ENCODE measurements at places on chromosomes 2 and 18.

GRCh38 chr2:31555967-31556706 lies 24.6 kb downstream of the SRD5A2 start:
- no peak for DNase-seq

- no peak for DNase-seq
Observed at GRCh38 chr2:113797237-113797636, 40.8 kb upstream of the SLC35F5 start.

GRCh38 chr2:102034683-102035548 lies 43.2 kb downstream of the IL1R2 start:
- no peak for DNase-seq

DNA sequence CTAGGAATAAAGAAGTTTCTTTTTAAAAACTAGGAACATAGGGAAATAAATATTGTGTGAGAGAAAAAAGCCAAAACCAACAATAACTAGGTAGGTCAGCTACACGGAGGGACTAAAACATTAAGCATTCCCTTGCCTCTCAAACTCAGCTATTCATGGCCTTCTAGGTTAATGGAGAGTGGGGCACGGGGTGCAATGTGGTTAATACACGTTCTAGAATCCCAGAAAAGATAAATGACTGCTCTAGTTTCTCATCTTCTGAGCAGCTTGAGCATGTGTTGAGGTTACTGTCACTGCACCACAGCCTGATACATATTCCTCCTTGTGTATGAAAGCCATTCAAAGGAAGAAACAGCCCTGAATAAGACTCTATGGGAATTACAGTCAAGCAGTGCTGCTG lies 31.4 kb downstream of the SLC8A1 start:
- DNase-seq = no peak

GRCh38 chr2:3200420-3200939 lies 177.1 kb downstream of the EIPR1 start:
- no peak for DNase-seq

DNA sequence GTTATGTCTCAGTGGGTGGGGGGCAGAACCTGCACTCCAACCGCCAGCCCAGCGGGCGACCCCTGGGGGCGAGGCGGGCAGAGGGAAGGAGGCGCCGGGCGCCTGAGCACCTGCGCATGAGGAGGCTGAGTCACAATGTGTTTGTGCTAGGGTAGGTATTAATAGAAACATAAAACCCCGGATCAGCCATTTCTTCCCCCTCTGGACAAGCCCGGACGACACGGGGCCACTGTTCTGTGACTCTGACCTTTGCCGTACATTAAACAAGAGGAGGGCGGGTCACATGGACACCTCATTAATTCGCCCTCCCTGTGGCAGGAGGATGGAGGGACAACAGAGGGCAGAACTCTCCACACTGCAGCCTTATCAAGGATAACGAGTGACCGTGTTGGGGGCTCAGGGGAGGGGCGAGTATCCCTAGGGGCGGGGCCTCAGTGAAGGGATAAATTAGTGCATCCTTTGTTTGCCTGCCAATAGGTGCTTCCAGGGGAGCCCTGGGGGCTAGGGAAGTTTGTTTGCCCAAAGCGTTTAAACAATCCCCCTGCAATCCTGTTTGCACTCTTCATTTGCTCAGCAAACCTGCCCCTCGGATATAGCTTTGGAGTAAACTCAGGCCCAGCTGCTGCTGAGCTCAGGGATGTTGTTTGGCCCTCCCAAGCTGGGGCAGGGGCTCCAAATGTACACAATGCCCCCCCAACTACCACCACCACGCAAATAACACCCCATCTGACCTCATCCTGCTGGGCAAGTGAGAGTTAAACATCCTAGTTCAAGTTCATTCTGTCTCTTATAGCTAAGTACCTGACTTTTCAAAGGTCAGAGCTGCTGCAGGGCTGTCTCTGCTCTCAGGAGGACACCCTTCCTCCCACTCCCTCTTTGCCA lies 171.2 kb upstream of the GLI2 start:
- no peak for DNase-seq

GRCh38 chr2:76870581-76870980 lies 651.6 kb downstream of the LRRTM4 start:
- DNase-seq = no peak

GRCh38 chr2:124623560-124623959 lies 598.5 kb downstream of the CNTNAP5 start:
- DNase-seq = no peak

DNA sequence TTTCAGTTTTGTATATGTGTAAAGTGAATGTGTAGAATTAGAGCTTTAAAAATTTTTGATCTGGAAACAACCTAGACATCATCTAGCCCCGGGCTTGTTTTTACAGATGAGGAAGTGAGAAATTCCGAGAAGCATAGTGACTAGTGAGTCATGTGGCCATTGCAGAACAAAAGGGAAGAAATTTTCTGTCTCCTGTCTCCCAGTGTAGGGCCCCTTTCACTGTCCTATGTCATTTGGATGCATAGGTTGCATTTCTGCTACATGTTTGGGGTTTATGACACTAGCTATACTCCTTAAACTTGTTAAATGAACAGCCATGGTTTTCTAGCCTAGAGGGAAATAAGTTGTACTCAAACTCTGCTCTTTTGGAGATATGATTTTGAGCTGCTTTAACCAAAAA lies 84.6 kb downstream of the PLCL1 start:
- DNase-seq = no peak

DNA sequence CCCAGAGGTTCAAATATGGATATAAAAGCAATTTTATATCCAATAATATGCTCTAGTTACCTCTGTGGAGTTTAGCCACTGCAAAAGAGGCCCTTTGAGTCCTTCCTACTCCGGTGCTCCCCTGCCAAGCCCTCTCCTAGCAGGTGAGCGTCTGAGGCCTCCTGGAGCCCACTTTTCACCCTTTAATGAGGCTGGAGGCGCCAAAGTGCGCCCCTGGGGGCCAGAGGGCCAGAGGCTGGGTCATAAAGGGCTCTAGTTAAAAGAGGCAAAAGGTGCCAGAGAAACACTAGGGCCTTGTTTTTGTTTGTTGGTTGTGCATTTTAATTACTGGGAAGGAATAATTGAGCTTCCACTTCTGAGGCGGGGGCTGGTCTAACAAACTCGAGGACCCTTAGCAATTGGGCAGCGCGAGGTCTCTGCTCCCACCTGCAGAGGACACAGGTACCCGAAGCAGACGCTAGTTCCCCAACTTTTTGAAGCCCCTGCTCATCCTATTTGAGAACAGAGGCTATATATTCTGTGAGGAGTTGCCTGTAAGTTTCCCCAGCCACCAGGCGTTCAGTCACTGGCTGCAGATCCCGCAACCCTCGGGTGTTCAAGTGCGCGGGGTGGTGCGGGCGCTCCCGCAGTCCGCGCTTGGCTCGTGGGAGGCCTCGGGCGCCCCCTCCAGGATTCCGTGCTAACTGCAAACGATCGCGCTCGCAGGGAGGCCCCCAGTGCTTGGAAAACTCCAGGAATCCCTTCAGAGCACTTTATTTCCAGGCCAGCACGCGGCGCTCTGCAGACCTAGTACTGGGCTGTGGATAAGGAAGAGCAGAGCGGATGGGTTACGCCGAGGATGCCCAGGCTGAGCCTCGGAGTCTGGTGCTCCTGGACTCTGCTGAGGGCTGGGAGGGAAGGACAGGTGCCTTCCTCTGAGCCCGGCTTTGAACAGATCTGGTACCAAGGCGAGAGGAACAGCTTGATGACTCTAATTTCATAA lies 14.1 kb downstream of the MSGN1 start:
- no peak for DNase-seq

GRCh38 chr2:213995400-213996105 lies 415.3 kb upstream of the VWC2L start:
- DNase-seq = no peak

DNA sequence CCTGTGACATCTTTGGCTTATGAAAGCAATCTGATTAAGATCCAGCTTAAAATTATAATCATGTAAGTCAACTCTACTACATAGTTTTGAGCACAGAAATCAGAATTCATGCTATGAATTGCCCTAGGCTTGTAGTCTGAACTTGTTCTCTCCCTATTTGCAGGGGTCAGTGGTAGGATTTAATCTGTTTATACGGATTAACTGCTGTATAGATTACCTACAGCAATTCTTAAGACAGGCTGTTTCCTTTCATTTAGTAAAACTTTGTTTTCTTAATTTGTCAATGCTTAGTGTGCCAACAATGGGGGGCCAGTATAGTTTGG lies 287.9 kb downstream of the PDE11A start:
- DNase-seq = no peak

DNA sequence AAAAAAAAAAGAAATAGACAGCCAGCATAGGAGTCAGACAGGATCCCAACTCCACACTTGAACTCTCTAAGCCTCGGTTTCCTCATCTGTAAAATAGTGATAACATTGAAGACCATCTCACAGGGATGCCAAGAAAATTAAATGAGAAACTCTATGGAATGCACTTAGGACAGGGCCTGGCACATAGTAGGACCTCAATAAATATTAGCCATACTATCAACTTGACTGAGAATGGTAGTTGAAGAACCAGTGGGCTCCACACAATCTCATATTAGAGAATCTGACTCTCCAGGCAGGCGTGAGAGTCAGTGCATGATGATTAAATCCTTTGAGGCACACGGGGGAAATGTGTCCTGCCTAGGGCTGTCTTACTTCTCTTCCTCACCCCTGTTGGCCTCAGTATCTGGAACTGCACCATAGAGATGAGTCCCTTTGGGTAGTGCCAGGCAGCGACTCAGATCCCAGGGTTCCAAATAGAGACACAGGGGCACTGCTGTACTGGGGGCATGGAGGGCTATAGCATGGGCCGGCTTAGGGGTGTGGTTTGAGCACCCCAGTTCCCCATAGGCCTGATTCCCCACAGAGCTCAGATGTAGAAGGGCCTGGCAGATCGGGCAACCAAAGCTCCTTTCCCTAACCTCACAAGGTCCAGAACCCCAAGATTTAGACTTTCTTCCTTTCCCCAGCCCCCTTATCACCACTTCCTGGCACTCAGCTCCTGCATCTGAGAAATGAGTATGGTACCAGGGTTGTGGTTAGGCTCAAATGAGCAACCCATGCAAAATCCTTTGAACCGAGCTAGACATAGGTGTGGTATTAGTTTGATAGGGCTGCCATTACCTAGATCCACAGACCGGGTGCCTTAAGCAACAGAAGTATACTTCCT lies 51.3 kb upstream of the CAB39 start:
- peak; percentile 10 for DNase-seq

DNA sequence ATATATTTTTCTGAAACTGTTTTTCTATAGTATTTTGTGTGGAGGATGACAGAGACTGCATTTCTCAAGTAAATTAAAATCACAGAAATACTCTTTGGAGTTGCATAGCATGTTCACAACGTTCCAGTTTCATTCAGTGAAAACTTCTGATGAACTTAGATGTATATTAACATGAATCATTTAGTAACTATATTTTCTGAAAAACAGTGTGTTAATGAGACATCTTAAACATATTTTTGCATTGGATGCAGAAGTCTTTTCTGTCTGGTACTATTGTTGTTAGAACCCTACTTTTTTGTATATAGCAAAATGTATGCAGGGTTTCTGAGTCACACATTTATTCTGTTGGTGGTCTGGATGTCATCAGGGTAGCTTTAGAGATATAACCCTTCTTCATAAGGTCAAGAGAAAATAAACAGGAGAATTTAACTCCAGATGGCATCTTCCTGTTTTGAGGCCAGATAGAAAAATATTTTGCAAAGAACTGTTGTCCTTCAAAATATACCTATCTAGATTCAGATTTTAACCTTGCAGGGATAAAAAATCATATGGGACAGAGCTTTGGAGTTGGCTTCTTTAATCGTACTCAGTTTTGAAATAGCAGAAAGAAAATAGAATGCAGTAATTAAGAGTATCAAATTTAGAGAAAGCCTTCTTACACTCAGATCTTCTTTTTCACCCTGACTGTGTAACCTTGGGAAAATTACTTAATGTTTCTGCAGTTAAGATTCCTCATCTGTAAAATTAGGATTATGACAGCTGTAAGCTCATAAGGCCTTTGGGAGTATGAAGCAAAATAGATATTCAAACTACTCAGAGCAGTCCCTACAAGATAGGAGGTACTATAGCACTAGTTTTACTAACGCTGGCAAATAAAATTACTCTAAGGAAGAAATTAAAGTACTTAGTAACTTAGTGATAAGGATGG lies 5.3 kb downstream of the COL3A1 start:
- DNase-seq = no peak

DNA sequence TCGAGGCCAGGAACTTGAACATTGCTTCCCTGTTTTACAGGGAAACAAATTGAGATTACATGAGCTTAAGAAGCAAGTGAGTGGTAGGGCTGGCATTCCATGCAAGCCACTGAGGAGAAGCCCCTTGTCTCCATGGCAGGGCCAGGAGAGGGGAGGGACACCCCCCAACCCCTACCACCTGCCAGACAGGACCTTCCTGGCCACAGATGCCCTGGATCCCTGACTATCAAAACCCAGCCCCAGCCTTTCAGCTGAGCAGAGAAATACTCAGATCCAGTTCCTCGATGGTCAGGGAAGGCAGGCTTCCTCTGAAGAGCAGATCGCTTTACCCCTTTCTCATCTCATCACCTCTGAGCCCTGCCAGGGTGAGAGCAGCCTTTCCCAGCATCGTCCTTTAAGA lies 53.8 kb upstream of the ALPP start:
- DNase-seq = no peak

GRCh38 chr2:239550357-239550756 lies 149.5 kb upstream of the HDAC4 start:
- no peak for DNase-seq

DNA sequence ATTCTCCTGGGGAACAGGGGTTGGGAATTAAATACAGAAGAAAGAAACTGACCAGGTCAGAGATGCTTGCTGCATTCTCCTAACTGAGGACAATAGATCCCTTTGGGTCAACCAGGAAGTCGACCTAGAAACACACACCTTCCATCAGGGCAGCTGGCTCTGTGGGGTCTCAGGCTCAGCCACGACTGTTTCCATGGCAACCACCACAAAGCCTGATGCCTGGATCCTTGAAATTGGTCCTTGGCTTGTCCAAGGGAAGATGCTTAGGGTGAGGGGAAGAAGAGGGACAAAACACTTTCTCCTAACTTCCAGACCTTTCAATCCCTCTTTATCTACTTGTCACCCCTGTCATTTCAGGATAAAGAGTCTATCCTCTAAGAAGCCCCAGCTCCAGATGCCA lies 194.4 kb downstream of the ALK start:
- DNase-seq = no peak

DNA sequence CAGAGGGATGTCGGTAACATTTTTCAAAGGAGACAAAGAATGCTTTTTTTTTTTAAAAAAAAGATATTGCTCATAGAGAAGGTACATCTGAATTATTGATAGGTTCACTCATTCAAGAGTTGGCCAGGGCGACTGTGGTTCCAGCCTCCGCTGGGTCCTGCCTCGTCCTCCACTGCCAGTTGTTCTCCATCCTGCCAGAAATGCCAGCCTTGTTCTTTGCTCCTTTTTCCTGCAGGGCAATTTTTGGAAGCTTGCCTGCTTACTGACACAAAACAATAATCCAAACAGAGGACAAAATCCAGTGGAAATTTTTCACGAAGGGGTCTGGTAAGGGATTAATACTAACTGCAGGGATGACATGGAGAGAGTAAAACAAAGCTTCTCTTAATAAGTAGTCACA lies 1113.0 kb downstream of the CBLN2 start:
- DNase-seq = no peak

DNA sequence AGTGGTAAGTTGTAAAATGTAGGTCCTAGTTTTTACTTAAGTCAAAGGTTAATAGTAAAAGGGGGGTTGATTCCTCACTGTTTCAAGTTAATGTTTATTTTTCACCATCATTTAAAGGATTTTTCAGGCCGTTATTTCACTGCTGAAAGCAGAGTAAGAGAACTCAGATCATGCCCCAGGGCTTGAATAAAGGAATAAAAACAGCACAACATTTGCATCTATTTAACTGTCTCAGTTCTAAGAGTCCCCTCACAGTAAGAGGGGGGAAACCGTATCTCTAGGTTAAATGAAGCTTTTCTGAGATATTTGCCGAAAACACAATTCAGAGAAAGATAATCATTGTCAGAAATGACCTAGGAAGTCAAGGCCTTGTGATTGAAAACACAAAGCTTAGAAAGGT lies 138.2 kb upstream of the KCTD1 start:
- DNase-seq = no peak
